ENCODE measurements at places on chromosomes 13 and 19. TPM values are rescaled to one million over a fixed set of nuclear protein-coding genes. Genes with fewer than 3 reads are reported as not detected.

BST2 gene
- total RNA-seq: 0.99 TPM

FAM124A gene
- 0.29 TPM for total RNA-seq

BORCS8 gene
- total RNA-seq: 15.7 TPM

IFNL1 gene
- not detected for total RNA-seq
